ENCODE measurements at places on chromosomes 12 and 14.

- DNase-seq, result no peak
These were observed at the start of gene OR6C1 for GRCh38 chr12:55314043-55314442. Gene OR6C1, plus strand, starts transcription at chr12:55314343. Its CDS starts 6,257 bp downstream, at chr12:55320600.

DNA sequence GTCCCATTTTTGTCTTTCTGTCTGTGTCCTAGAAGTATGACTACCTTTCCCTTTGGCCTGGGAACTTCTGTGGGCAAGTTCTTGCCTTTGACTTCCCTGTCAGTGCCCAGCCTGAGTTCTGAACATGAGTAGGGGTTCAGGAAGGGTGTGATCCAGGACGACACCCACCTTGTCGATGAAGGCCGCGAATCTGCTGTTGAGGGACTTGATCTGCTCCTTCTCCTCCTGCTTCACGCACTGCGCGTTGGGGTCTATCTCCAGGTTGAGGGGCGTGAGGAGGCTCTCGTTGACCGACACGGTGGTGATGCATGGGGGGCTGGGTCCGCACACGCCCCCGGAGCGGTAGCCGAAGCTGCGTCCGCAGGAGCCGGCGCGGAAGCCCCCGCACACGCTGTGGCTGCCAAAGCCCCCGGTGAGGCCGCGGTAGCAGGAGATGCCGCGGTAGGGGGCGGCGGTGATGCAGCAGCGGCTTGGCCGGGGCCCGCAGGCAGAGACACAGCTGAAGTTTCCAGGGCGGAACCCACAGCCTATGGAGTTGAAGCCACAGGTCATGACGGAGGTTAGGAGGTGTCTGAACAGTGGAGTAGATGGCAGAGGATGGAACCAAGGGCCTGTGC is at the start of gene KRT83:
KRT83 (minus strand) TSS at position 615 of the 617 bp plus-strand sequence; CDS start at position 552, 63 bp downstream.
- DNase-seq, result no peak

GRCh38 chr14:50065583-50065982 is 50.8 kb downstream of the VCPKMT start:
- DNase-seq, result no peak

GRCh38 chr12:28265435-28266042 is 75.3 kb downstream of the CCDC91 start:
- DNase-seq, result no peak

DNA sequence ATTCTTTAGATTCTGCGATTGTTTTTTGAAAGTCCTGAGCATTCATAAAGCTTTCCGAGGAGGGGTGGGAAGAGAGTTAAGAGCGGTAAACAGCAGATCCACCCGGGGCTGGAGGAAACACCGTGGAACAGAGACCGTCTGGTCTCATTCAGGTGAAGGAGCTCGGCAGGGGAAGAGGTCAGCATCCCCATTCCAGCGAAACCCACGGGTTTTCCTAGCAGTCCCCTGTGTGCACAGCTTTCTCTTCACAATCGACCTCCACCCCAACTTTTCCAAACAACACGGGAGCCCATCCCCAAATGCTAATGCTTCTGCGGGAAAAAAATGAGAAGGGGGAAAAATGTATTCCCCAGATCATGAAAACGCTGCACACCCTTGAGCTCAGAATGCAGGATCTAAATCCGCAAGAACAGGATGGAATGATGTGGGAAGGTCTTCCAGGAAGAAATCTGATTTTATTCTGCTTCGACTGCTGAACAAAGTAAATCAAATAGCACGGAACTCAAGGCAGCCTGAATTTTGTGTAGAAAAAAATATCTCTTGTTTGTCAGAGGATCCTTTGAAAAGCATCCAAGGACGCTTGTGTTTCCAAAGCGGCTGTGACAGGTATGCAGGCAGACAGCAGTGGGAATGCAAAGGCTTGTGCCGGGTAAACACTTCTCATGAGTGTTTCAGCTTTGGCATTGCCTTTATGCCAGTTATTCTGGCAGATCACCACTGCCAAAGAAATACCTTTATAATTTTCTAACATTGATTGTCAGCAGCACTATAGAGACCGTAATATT is 128.8 kb downstream of the NDUFA12 start:
- no peak for DNase-seq

DNA sequence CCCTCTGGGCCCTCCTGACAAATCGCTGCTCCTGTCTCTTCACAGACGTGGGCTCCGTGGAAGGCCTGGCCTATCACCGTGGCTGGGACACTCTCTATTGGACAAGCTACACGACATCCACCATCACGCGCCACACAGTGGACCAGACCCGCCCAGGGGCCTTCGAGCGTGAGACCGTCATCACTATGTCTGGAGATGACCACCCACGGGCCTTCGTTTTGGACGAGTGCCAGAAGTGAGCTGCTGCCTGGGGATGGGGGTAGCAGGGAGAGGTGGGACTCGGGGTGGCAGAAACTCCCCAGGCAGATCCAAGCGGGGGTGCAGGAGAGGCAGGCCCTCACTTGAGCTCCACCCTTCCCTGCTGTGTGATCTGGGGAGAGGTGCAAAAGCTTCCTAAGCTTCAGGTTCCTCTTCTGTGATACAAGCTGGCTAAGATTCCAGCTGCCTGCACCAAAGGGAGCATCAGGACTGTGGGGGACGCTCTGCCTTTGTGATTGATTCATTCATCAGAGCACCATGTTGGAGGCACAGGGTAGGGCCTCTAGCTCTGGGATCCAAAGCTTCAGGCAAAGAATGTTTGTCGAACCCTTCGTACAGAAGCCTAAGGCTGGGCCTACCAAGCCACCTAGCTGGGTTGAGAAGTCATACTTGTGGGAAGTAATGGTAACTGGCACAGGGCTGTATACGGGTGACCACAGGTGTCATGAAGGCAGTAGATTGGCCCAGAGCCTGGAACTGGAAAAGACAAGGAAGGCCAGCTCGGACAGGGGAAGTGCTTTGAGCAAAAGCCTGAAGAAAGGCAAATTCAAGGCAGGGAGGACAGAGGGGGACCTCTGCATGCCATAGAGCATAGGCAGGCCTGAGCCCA is 29.1 kb upstream of the NXPH4 start:
- no peak for DNase-seq

DNA sequence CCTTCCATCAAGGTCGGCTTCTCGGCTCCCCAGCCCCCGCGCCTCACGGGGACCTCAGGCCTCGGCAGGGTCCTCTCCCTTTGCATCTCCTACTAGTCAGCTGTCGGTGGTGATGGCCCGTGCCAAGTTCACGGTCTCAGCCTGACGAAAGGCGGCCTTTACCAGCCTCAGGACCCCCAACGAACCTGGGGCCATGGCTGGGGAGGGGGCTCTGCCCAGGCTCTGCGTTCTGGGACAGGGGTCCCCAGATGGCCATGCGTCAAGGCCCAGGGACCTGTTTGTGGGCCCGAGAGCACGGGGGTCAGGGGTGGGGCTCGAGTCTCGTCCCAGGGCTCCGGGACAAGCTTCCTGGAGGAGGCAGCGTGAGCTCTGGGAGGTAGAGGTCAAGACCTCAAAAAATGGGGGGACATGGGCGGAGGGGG is 32.8 kb upstream of the DEGS2 start:
- DNase-seq, result peak; percentile 67

GRCh38 chr14:93146119-93146518 is 30.4 kb upstream of the ITPK1 start:
- DNase-seq, result no peak

DNA sequence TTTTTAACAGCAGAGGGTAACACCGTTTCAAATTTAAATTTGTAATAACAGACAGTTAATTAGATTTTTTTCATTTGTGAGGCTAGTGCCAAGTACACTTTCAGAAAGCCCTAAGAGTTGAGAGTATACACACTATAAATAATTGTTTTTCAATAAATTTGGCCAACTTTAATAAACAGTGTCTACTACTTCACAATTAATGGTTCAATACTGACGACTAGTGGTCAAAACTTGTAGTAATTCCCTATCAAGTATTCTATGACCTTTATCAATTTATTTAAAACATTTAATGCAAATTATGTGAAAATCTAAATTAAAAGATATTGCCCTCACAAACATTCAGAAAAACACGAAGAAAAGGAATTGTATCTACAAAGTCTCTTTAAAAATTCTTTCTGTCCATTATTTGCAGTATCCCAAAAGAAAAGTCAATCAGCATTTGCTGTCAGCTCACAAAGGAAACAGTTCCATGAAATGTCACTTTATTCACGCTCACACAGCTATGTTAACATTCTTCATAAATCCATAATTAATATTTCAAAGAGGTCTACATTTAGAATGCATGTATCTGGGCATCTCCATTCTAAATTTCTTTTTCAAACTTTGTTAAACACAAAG is 91.2 kb downstream of the CEP128 start:
- no peak for DNase-seq

DNA sequence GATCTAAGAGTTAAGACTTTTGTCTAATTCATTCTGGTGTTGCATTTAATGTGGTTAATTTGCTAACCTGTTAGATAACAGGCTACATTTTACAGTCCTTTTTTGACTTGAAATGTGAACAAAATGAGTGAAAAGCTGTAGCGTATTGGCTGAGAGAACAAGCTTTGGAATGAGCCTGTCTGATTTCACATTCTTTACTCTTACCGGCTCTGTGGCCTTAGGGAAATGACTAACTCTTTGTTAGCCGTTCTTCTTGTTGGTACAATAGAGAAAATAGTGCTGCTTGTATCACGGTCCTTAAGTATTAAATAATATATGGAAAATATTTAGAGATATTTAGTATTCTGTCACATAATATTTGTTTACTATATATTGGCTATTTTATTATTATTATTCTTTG is 1.9 kb downstream of the MNAT1 start:
- no peak for DNase-seq

GRCh38 chr12:71873821-71874220 is 34.3 kb downstream of the TBC1D15 start:
- DNase-seq, result no peak

- no peak for DNase-seq
These were observed 70.5 kb downstream of the PRIMA1 start for GRCh38 chr14:93717668-93718320.

- peak; percentile 76 for DNase-seq
These were observed 45.1 kb upstream of the PNMA1 start for GRCh38 chr14:73759183-73759713.

DNA sequence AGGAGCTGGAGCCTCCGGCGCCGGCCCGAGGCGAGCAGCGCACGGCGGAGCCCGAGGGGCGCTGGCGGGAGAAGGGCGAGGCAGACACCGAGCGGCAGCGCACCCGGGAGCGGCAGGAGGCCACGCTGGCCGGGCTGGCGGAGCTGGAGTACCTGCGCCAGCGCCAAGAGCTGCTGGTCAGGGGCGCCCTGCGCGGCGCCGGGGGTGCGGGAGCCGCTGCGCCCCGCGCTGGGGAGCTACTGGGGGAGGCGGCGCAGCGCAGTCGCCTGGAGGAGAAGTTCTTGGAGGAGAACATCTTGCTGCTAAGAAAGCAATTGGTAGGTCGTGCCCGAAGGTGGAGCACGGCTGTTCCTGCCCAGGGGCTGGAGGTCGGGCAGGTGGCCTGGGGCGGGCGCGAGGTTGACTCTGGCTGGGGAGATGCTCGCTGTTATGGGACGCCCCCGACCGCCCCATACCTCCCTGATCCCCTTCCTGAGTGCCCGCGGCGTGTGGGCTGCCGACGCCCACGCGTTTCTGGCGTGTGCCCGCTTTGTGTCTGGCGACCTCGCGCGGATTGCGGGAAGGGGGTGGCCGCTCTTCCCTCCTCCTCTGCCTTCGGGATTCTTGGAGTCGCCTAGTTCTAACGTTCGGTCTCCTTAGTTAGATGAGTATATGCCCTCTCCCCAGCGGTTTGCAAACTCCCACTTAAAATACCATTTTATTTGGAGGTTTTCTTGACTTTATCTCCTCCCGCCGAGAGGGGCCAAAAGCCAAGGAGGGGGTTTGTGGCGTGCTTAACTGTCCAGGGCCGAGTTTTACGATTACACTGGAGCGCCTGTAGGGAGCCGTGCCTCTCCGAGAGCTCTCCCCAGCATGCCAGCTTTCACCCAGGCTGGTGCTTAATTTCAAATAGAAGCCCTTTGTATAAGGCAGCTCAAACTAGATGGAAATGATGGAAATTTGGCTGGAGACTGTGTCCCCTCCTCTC is 752 bp downstream of the DACT1 start:
- DNase-seq, result peak; percentile 74

DNA sequence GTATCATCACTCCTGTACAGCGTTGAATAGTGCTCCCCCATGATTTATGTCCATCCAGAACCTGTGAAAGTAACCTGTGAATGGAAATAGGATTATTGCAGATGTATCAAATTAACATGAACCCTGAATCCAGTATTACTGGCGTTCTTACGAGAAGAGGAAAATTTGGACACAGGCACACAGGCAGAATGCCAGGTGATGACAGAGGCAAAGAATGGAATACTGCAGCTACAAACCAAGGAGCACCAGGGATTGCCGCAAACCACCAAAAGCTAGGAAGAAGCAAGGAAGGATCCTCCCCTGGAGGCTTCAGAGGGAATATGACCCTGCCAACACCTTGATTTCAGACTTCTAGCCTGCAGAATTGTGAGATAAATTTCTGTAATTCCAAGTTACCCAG is 113.5 kb upstream of the EGLN3 start:
- DNase-seq, result no peak

- no peak for DNase-seq
These were observed 142.8 kb upstream of the FLRT2 start for GRCh38 chr14:85387181-85387580.

GRCh38 chr12:51122844-51123243 is 39.4 kb upstream of the CSRNP2 start:
- DNase-seq, result no peak

GRCh38 chr14:33810308-33810707 is 140.6 kb downstream of the EGLN3 start:
- DNase-seq, result no peak

- no peak for DNase-seq
These were observed 2.1 kb upstream of the CRIP2 start for GRCh38 chr14:105472486-105472991.

DNA sequence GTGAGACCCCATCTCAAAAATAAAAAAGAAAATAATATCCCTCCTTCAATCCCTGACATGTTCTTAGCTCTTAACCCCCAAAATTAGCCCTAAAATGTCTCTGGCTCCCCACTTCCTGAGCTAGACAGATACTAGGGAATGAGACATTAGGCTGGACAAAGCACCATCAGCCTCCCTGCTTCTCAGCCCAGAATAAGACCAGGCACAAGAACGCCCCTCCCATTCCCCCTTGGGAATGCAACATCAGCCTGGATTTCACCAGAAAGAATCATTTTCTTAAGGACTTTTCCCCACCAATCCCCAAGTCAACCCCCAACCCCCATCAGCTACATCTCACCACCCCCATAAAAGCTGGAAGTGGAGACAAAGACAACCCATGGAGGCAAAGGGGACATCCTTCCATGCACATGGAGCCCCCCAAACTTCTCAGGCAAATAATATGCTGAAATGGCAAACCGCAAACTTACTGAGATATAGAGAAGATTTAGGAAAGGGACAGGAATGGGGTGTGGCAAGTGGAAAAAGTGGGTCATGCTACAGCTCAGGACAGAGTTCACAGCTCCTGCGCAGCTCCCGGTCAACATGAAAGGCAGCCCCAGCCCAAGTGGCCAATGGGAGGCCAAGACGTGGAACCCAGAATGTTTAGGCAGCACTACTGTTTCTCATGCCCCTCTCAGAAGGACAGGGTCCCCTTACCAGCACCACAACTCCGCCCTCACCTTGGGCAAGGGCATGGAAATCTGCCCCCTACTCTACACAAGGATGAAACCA is 2.7 kb downstream of the CHD4 start:
- no peak for DNase-seq

GRCh38 chr14:76034566-76034965 is 49.0 kb downstream of the IFT43 start:
- DNase-seq, result no peak
